ENCODE measurements at places on chromosomes 7 and 10. TPM values are rescaled to one million over a fixed set of nuclear protein-coding genes. Genes with fewer than 3 reads are reported as not detected.

The DDC gene
- 213 TPM for polyA plus RNA-seq

DNA sequence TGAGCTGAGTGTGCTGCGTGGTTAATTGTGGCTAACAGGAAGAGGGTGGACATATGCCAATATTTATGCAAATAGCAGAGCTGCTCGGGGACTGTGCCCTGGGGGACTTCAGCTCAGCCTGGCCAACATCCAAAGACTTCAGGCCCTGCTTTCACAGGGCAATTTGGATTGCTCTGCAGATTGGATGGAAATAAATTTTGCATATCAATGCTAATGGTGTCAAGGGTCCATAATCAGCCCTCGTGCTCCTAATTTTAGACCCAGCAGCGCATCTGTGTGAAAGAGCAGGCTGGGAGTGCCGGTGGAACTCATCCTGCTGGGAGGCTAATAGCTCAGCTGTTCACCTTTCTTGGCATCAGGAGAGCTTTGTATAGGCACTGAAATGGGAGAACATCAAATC lies 270.1 kb downstream of the TCERG1L start:
- DNase-seq = no peak

The MKX gene
- 0.40 TPM for polyA plus RNA-seq

The FMC1 gene
- 19.0 TPM for polyA plus RNA-seq

DNA sequence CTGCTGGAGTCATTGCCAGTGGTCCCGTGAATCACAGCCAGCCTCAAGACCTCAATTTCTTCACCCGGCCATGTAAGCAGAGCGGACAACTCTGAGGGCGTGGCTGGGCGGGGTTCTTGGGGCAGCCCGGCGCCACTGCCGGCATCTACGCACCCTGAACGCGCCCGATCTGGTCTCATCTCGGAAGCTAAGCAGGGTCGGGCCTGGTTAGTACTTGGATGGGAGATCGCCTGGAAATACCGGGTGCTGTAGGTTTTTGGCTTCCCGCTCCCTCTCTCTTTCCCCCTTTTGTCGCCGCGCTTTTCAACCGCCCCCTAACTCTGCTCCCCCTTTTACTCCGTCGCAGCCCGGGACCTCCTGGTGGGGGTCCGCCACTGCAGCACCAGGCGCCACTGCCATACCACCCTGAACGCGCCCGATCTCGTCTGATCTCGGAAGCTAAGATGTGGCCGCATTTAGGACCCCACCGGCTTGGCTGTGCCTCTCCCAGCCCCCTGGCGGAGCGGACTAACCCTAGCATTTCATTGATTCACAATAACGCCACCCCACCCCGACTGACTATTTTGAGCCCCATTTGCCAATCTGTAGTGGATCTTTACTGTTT lies 25.3 kb downstream of the GARIN1A start:
- DNase-seq = peak; percentile 42

The PHKG1 gene
- polyA plus RNA-seq = 2.1 TPM

DNA sequence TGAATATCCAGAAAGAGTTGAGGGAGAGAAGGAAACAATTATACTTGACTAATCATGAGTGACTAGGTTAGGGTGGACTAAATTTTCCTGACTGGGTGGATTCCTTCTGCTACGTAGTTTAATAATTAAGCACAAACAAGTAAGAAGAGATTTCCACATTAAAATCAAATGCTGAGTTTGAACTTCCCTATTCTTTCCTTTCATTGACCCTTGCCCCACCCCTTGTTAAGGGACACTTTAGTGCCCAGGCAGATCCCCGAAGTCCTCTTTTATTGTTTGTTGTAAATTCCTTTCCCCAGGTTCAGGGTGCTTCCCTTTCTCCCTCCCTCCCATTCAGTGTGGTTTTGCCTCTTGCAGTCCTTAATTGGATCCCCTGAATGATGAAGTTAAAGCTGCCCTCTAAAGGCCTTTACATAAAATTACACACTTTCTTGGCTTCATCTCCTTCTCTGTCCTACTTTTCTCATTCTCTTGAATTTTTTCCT lies 8.8 kb upstream of the SPAM1 start:
- peak; percentile 82 for DNase-seq

GRCh38 chr7:151888079-151889067 lies 11.5 kb upstream of the PRKAG2 start:
- no peak for DNase-seq

DNA sequence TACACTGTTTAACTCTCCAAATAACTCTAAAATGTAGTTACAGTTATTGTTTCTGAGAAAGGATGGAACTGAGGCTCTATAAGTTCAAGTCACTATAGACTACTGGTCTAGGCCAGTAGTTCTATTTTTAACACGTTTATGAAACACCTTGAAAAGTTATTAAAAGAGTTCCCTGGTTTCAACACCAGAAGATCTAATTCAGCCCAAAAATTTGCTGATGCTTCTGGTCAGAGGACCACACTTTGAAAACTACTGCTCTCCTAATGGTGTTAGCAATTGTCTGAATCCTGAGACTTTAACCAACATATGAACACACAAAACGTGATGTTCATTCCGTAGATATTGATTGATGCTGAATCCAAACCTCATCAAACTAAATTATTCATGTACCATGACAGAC lies 658.6 kb upstream of the STEAP1 start:
- DNase-seq = no peak

Data from large intestine (tissue), 12 donors.